Stimulated activated CD4-positive, alpha-beta T cell treated with anti-CD3 and anti-CD28 coated beads, Interleukin-4, amount 100 ng/mL, for 24 hours (primary cell): ENCODE measurements at places on chromosomes 6 and 20.

DNA sequence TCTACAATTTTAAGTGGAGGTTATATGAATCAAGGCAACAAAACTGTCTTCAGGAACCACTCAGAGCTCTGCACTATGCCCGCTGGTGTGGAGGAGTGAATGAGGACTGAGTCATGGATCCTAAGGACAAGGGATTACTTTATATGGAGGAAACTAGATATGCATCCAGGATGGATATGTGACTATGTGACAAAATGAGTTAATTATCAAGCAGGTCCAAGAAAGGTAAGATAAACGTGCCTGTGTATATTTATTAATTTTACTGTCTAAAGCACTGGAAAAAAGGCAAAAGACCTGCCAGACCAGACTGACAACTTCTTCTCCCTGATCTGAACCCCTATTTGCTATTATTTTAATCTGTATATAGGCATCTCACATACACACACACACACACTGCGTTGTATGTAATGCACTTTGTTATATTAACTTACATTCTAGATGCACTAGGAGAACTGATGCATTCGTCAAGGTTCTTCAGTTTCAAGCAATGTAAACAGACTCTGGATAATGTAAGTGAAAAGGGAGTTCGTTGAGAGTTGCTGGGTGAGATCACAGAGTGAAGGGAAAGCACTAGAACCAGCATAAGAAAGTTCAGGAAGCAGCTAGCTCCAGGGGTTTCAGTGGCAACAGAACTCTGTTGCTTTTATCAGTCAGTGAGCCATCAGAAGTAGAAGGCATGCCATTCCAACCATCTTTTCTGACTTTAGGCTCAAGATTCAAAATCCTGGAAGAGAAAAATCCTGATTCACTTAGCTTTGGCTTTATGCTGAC is 26.4 kb upstream of the ADGRG6 start:
- DNase-seq = no peak

- peak; percentile 65 for DNase-seq
These were observed 99.1 kb downstream of the CDH26 start for GRCh38 chr20:60057123-60057865.

- DNase-seq = no peak
These were observed 78.9 kb downstream of the SLX4IP start for GRCh38 chr20:10513931-10514575.

- no peak for DNase-seq
These were observed 31.2 kb downstream of the CHMP4B start for GRCh38 chr20:33842346-33842745.

GRCh38 chr20:39835130-39835842 is 853.8 kb downstream of the MAFB start:
- DNase-seq = no peak

DNA sequence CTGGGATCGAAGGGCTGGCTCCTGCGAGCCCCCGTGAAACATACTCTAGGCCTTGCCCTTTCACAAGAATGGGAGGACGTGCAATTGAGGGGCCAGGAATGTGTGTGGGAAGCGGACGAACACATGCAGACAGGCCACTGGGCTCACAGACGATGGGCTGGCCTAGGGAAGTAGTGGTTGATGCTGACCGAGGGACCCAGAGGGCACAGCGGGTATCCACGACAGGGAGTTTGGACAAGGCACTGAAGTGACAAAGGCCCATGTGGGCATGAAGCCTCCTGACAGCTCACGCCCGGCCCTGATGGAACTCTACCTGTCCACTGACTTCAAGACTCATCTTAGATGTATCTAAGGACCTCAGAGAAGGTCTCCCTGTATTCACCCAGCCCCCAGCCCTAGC is 52.2 kb downstream of the MYH7B start:
- DNase-seq = no peak

DNA sequence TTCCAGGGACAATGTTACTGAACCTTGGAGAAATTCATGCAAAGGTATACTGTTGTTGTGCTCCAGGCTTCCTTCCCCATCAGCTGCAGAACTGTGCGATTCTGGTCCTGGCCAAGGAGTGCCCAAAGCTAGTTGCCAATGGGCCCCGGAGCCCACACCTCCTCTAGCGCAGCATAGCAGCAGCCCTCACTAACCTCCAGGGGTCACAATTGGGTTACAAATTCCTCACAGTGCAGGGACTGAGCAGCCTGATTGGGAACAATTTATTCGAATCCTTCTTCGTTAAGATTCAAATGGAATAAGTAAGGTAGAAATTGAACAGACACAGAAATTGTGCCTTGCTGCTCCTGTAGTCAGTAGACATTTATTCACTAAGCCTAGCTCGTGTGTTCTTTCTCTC is 284.9 kb downstream of the PRKN start:
- no peak for DNase-seq

DNA sequence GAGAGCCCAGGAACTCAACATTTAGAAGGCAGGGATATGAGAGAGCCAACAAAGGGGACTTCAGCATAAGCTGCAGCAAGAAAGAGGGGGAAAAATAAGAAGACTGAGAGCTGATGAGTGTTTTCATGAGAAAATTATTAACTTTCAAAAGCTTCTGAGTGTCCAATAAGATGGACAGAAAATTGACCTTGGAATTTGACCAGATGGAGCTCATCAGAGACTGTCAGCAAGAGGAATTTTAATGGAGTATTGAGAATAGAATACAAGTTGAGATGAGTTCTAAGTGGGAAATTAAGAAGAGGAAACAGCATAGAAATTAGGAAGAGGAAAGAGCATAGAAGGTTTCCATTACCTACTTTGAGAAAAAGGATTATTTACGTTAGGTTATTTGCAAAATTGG is 428.2 kb downstream of the LMBRD1 start:
- DNase-seq = no peak

- no peak for DNase-seq
These were observed 594 bp downstream of the ARFGEF3 start for GRCh38 chr6:138162111-138162954.

- DNase-seq = no peak
These were observed 246.1 kb downstream of the RIMS1 start for GRCh38 chr6:72132427-72132826.

GRCh38 chr6:36380166-36380565 is 7.3 kb downstream of the ETV7 start:
- DNase-seq = no peak

DNA sequence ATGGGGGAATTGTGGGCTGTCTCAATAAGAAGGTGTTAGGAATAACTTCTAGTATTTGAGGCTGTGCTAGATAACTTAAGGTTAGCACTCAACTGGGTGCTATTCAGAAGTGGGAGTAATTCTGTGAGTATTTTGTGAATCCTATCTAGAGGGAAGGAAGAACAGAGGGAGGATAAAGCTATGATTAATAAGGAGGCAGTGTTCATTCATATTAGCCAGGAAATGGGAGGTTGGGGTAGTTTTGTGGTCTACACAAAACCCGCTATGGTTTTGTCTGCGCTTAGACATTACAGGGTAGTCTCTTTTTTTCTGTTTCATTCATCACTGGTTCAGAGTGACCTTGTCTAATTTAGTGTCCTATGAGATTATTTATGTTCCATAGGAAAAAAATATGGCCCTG is 341.0 kb downstream of the ARHGAP18 start:
- no peak for DNase-seq

GRCh38 chr20:38060536-38060935 is 27.0 kb downstream of the RPRD1B start:
- DNase-seq = no peak

DNA sequence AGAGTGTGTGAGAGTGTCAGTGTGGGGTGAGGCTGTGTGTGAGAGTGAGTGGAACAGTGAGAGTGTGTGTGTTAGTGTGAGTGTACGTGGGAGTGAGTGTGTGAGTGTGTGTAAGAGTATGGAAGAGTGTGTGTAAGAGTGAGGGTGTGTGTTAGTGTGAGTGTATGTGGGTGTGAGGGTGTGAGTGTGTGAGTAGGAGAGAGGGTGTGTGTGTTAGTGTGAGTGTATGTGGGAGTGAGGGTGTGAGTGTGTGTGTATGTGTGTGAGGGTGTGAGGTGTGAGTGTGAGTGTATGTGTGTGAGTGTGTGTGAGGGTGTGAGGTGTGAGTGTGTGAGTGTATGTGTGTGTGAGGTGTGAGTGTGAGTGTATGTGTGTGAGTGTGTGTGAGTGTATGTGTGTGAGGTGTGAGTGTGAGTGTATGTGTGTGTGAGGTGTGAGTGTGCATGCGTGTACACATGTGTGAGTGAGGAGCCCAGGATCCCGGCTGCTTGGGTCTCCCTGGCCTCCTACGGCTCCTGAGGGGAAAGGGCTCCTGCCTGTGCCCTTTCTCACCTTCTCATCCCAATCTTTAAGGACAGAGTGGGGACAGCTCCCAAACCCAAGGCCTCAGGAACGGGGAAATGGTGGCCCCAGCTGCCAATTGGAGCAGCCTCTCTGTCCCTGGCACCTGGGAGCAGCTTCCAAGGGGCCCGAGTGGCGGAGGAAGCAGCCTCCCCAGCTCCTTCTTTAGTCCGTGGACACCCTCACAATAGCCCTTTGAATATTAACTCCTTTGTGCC is 100.2 kb downstream of the PSMB1 start:
- DNase-seq = no peak

- no peak for DNase-seq
These were observed 404.3 kb upstream of the SLC35B3 start for GRCh38 chr6:8839626-8840025.

DNA sequence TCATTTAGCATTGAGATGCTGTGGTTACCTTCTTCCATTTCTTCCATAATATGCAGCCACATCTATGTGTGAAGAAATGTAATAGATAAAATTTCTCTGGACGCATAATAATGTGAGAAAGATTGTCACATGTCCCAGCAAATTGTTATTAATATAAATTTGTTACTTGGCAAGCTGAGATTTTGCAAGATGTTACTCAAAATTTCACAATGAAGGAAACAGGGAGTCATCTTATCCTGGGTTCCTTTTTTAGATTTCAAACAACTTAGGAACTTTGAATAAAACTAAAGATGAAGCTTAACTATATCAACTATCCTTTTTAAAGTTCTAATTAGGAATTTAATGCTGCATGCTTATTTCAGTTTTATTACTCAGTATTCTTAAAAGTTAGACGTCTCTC is 3.6 kb downstream of the ESR1 start:
- DNase-seq = no peak

GRCh38 chr6:155278319-155279049 is 14.7 kb downstream of the CLDN20 start:
- no peak for DNase-seq

- DNase-seq = no peak
These were observed 99.7 kb downstream of the FAM50B start for GRCh38 chr6:3948866-3949265.

DNA sequence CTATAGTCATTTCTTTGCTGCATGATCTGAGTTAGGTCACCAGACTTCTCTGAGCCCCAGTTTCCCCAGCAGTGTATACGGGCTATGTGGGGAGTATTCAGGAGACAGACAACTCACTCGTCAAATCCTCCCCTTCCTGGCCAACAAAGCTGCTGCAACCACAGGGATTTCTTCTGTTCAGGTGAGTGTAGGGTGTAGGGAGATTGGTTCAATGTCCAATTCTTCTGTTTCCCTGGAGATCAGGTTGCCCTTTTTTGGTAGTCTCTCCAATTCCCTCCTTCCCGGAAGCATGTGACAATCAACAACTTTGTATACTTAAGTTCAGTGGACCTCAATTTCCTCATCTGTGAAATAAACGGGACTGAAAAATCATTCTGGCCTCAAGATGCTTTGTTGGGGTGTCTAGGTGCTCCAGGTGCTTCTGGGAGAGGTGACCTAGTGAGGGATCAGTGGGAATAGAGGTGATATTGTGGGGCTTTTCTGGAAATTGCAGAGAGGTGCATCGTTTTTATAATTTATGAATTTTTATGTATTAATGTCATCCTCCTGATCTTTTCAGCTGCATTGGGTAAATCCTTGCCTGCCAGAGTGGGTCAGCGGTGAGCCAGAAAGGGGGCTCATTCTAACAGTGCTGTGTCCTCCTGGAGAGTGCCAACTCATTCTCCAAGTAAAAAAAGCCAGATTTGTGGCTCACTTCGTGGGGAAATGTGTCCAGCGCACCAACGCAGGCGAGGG is 594 bp upstream of the CDKN1A start:
- DNase-seq = no peak

DNA sequence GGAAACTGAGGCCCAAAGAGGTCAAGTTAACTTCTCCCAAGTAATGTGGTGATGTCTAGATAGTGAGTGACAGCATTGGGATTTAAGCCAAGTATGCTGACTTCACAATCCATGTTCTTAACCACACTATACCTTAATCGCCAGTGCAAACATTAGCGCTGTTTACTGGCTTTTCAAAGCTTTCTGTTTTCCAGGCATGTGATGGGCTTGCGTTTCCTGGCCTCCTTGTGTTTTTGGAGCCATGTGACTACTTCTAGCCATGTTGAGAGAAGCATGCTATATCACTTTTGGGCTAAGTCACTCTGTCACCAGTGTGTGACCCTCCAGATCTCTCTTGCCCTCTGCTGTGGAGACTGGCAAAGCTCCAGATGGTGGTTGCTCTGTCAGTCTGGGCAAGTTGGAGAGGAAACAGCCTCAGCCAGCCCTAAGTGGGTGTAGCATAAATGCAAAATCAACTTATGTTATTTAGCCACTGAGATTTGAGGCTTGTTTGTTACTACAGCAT is 76.9 kb downstream of the ANKRD6 start:
- no peak for DNase-seq

- DNase-seq = no peak
These were observed 44.3 kb downstream of the CPXM1 start for GRCh38 chr20:2756056-2756611.

GRCh38 chr20:2047456-2048092 is 53.7 kb upstream of the PDYN start:
- no peak for DNase-seq

DNA sequence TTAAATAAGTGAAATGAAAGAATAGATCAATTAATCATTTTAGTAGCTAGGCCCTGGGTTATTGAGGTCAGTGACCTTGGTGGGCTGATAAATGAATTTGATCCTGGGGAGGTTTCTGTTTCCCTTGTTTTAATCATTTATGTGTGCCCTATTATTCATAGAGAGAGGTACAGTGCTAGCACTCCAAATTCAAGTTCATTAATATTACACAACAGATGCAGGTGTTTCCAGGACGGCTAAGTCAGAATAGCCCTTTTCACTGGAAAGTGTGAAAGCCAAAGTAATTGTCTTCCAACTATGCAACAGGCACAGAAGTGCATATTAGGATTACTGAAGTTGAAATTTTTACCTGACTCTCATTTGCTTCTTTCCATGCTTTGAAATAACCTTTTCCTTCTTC is 61.7 kb upstream of the SGK1 start:
- no peak for DNase-seq

GRCh38 chr20:2753461-2754040 is 46.9 kb downstream of the CPXM1 start:
- no peak for DNase-seq

- DNase-seq = no peak
These were observed 48.5 kb downstream of the LIN28B start for GRCh38 chr6:105005451-105005850.

- no peak for DNase-seq
These were observed 76.6 kb downstream of the F13A1 start for GRCh38 chr6:6243846-6244245.

- no peak for DNase-seq
These were observed 46.1 kb upstream of the GFRAL start for GRCh38 chr6:55281215-55281614.

- DNase-seq = no peak
These were observed 198.7 kb upstream of the CEP162 start for GRCh38 chr6:84425971-84426705.

- no peak for DNase-seq
These were observed 23.0 kb downstream of the PYGB start for GRCh38 chr20:25270829-25271251.
